DMS153 (cell line): ENCODE measurements at places on chromosomes 6 and 20.

DNA sequence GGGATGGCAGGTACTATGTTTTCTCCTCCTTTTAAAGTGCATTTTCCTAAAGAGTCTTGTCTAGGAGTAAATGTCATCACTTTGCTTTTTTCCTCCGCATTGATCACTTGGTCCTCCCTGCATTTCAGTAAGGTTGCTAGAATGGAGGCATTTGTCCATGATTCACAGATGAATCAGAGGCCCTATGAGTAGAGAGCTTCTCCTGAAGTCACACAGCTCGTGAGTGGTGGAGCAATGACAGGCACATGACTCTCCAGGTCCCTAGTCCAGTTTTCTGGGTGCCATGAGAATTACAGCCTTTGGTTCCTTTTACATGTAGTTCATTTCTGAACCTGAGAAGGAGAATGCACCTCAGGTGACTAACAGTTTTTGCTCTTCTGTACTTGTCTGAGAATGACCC is 50.5 kb downstream of the HLA-A start:
- DNase-seq, result no peak

DNA sequence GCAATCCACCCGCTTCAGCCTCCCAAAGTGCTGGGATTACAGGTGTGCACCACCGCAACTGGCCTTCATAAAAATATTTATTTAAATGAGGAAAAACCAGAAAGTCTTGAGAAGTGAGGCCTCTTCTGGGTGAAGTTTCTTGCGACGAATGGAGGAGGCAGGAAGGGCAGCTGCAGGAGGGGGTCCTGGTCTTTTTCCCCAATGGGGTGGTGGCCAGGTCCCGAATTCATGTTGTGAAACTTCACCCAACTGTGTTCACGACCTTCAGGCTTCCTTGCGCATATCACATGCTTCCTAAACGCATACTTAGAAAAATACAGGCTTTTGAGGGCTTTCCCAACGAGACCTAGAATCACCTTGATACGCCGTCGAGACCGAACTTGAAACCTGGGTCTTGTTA is 145.1 kb downstream of the CDH4 start:
- no peak for DNase-seq

DNA sequence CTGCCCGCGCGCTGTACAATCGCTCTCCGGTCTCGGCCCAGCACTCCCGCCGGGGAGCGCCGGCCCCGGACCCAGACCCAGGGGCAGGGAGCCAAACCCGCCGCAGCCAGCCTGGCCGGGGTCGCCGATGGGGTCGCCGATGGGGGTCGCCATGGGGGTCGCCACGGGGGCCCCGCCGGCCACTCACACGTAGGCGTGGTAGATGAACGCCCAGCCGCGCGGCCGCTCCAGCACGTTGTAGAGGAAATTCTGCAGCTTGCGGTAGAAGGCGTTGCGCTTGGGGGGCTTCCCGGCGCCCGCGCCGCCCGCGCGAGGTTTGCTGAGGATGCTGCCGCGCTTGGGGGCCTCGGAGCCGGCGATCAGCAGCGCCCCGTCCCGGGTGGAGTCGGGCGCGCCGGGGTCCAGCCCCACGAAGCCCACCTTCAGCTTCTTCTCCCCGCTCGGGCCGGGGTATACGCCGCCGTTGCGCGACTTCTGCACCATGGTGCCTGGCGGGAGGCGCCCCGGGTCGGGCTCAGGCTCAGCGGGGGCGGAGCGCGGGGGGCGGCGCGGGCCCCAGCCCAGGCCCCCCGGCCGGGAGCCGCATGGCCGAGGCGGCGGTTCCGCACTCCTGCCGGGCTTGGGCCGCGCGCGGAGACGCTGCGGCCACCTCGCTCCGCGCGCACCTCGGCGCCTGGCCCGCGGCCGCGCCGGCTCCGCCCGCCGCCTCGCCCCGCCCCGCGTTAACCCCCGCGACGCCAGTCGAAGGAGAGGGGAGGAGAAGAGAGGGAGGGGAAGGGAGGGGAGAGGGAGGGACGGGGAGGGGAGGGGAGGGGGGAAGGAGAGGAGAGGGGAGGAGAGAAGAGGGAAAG is at the start of gene KCNQ2:
Gene KCNQ2, minus strand, starts transcription at position 675 of the 851 bp plus-strand sequence. Its CDS starts 192 bp downstream, at position 483.
- no peak for DNase-seq

DNA sequence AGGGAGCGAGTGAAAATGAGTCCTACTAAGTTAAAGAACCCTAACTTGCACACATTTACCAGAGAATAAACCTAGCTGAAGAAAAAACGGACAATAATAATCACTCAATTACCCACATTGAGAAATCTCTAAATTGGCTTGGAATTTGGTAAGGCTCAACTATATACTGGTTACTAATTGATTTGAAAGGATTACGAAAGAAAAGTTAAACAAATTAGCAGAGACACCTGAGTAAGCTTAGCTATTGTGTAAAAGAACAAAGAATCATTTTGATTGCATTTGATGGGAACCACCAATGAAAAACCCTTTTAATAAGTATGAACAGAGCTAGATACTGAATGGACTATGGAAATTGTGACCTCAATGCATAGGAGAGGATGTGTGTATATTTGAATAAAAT is 118.6 kb upstream of the ADGRF1 start:
- DNase-seq, result no peak

DNA sequence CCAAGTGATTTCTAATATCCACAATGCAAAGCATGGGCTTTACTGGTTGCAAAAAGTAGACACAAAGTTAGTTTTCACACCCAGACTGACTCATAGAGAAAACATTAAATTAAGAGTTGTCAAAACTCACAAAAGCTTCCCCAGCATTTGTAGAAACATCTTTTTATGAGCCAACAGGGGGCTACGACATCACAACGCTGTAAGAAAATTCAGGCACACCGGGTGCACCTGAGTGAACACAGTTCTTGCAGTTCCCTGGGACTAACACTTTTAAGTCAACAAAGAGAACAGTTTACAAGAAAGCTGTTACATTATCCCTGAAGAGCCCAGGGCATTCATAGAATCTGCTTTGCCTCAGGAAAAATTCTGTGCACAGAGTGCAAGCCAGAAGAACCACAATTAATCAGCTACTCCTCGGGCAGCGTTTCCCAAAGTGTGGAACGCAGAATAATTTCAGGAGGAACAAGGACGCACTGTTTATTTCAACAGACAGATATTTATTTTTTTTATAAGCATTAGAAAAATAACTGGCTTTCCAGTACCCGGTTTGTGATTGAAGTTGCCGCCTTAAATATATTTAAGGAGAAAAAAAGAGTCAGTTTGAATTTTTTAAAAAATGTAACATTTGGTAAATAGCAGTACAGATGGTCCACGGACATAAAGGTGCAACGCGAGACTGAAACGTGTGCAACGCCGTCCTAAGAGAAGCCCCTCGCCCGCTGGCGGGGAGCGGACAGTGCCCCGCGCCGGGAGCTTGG is 1.2 kb downstream of the NCOA5 start:
- no peak for DNase-seq

- DNase-seq, result no peak
These were observed 164.8 kb downstream of the QKI start for GRCh38 chr6:163579111-163579879.

DNA sequence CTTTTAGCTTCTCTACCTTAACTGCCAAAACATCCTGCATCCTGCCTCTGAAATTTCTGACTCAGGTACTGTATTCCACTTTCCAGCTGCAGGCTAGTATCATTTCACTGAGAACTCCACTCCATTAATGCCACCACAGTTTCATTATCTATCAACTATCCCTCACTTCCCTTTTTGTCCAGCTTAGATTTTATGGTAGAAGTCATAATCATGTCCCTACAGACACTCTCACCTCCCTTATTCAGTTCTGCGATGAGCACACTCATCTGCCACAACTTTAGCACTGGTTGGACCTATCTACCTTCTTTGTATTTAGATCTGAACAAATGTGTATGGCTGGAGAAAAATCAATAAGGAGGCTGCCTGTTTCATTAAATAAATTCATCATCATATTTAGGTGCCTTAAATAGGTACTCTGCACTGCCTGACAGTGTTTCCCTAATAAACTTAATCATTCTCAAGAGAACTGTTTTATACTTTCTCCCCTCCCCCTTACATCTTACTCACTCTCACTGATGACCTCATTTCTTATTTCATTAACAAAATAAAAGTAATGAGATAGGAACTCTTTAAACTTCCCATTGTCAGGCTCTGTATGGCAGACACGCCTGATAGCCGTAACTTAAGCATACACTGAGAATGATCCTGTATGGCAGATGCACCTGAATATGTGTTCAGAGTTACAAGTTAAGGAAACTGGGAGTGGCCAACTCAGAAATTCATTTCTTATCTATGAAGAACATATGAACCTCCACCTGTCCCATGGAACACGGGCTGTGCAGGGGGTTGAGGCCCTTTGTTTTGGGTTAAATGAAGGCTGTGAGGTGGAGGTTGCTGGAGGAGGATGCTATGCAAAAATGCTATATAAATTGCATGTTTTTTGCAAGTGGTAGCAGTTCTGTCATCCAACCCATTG is 95.3 kb upstream of the MAN1A1 start:
- no peak for DNase-seq
